DMS153 (cell line): ENCODE measurements at places on chromosomes 3 and 15.

DNA sequence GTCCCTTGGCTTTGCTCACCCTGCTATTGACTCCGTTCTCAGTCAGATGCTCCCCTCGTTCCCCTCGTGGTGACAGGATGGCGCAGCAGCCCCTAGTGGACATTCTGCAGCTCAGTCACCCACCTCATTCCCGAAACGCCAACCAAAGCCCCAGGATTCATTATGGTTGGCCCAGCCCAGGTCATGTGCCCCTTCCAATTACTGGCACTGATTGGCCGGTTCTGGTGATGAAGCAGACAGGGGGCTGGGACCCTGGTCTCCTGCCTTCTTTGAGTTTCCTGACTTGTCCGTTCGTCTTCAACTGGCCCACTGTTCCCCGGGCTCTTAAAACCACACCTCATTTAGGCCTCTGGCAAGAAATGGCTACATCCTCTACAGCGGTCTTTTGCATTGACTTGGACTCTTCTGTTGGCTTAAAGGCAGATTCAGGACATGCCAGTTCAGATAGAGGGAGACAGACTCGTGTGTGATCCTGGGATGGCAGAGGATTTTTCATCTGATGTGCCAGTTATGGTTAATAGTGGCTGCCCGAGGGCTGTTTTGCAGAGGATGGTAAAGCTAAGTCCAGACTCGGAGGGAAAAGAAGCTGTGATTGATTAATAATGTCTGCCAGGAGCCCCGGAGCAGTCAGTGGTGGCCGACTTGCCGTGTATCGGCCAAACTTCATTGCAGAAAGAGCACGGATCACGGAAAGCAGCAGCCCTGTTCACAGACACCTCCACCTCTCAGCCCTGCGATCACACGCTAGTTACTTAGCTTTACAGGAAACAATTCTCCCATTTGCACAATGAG lies 37.8 kb downstream of the LSM3 start:
- no peak for DNase-seq

- no peak for DNase-seq
Observed at GRCh38 chr15:65307978-65308377, 3.5 kb downstream of the RNU5B-1 start.

- DNase-seq = peak; percentile 9
Observed at GRCh38 chr3:120767106-120767505, 24.6 kb downstream of the GTF2E1 start.

- no peak for DNase-seq
Observed at GRCh38 chr15:56683908-56684307, 49.4 kb downstream of the ZNF280D start.

DNA sequence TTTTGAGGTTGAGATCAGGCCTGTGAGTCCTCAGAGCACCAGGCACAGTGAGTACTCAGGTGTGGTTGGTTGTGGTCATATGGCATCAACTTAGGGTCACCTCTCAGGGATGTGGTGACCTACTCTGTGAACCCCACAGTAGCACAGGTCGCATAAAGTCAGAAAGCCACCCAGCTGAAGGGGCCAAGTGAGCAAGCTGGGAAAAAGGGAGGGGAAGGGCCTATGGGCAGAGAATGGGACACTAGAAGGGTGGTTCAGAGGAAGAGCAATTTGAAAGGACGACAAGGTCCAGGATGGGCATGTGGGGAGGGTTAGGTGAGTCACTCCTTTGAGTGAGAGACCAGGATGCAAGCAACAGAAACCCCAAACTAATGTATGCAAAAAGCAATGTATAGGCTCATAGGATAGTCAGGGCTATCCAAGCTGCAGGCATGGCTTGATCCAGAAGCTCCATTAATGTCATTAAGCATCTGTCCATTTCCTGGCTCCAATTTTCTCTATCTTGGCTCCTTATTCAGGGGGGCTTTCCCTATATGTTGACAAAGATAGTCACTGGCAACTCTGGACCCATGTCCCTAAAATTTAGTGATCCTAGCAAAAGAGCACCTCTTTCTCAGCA lies 33.5 kb downstream of the HMCES start:
- no peak for DNase-seq

- peak; percentile 75 for DNase-seq
Observed at GRCh38 chr3:105368566-105369499, 2.1 kb downstream of the ALCAM start.

DNA sequence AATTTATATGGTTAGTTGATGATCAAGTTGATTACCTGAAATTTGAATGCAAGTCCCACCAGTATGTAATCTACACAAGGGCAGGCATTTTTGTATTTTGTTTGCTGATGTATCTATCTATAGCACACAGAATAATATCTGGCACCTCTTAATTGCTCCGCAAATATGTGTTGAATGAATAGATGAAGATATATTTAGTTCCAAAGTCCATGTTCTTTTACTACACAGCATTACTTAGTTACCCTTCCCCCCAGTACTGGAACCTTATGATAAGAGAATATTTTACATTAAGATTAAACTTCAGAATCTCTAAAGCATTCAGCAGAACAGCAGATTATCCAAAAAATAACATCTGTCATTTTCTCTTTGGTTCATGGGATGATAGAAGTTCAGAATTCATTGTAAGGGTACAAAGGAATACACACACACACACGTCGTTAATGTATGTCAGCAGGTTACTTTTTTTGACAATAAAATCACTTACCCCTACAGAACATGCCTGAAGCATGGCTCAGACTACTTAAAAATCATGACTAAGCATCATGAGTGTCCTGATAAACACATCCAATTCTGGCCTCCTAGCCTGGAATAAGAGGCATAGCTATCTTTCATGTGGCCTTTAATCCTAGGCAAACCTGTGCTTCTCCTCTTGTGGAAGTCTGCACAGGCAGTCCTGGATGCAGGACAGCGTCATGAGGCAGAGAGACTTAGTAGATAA lies 148.9 kb upstream of the TBC1D5 start:
- DNase-seq = no peak

DNA sequence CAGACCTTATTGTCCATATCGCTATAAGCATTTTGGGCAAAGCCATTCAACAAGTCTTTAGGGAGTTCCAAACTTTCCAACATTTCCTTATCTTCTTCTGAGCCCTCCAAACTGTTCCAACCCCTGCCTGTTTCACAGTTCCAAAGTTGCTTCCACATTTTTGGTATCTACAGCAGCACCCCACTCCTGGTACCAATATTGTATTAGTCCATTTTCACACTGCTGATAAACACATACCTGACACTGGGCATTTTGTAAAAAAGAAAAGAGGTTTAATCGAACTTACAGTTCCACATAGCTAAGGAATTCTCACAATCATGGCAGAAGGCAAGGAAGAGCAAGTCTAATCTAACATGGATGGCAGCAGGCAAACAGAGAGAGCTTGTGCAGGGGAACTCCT lies 834.1 kb upstream of the GBE1 start:
- no peak for DNase-seq

DNA sequence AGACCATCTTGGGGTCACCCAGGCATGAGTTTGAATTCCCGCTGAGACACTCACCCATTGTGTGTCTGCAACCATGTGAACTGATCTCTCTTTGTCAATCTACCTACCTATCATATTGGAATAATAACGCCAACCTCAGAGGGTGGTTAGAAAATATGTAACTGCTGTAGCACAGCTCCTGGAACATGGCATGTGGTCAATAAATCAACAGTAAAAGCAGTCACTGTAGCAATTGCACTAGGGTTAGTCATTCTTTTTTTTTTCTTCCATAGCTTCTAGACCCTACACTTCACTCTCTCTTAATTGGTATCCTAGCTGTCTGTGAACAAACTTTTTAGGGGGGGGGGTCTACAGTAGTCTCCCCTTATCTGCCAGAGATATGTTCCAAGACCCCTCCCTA lies 64.2 kb upstream of the SLCO2A1 start:
- DNase-seq = no peak

DNA sequence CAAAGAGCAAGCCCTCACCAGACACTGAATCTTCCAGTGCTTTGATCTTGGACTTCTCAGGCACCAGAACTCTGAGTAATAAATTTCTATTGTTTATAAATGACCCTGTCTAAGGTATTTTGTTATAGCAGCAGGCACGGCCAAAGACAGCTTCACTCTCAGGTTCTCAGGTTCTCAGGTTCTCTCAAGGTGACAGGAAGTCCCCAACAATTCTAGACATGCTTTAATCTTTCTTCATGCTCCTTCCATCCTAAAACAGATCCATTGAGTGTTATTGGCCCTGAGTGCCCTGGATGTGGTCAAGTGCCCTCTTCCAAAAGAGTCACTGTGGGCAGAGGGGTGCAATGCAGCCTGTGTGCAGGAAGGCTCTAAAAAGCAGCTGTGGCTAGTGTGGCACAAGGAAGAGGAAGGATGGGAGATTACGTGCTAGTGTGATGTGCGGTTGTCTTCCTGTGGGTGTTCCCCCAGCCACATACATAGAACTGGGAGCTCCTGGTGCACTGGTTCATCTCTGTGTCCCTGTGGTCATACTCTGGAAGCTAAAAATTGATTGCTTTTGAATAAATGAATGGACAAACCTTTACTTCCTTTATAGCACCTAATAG lies 11.0 kb upstream of the RAB7A start:
- no peak for DNase-seq

DNA sequence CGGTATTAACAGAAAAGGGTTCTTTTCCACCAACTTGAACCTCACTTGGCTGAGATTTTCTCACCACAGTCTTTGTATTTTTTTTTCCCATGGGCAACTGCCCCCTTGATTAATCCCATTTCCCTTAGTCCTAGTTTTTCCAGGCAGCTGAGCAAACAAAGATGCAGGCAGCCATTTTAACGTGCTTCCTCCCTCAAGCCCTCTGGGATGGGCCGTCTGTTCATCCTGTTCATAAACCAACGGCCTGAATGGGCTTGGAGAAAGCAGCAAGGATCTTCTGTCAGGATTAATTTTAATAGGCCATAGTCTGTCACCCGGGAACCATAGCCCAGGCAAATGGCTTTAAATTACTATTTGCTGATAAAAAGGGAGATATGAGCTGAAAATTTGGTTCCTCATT lies 10.4 kb upstream of the POLR2M start:
- DNase-seq = peak; percentile 24

DNA sequence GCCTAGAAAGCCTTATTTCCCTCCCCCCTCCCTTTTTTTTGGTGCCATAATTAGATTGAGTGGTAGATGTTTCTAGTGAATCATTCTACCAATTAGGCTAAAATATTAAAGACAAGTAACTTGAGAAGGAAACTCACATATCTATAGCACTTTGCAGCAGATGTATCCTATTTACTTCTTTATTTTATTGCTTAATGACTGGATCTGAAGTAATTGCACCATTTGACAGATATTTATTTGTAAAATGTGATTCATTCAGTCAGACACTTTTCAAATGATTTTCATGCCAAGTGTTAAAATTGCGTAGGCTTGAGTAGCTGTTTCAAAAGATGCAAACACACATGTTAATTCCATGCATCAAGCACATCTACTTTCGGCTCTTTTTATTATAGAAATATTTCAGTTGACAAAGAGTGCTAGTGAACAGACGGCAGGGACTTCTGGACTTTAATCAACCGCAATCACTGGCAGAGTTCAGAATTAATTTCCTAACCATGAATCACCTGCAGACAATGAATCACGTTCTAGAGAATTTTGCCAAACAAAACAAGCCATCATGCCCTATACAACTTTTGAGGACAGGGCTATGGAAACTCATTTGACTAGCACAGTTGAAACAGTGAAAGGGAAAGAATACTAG lies 636.8 kb downstream of the MECOM start:
- no peak for DNase-seq

DNA sequence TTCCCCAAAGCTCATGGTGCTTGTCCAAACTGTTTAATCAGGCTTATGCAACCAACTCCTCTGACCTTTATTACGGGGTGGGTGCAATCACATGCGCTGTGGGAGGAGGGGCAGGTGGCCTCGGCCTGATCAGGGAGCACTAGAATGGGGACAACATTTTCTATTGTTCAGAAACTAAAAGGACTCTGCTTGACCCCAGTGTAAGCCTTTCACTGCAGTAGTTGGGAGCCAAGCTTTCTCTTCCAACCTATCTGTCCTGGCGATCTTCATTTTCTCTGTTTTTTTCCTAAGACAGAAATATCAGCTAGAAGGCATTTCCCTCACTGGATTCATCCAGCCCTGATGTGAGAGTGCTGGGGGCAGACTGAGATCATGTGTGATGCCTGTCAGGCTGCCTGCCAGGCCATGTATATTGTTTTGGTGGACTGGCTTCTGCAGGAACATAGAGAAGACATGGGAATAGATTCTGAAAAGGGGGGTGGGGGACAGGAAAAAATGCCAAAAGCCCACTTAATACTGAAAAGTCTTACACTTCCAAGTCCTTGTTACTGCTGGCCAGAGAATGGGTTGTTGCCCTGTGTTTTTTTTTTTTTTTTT lies 627.0 kb upstream of the TBL1XR1 start:
- no peak for DNase-seq

GRCh38 chr15:94478763-94479162 lies 247.4 kb downstream of the MCTP2 start:
- peak; percentile 56 for DNase-seq

- no peak for DNase-seq
Observed at GRCh38 chr3:61772456-61772855, 211.1 kb downstream of the PTPRG start.

GRCh38 chr3:129160891-129161859 lies at the start of gene ISY1:
ISY1 (minus strand) TSS chr3:129161063; CDS start chr3:129160975, 88 bp downstream.
- DNase-seq = peak; percentile 85

DNA sequence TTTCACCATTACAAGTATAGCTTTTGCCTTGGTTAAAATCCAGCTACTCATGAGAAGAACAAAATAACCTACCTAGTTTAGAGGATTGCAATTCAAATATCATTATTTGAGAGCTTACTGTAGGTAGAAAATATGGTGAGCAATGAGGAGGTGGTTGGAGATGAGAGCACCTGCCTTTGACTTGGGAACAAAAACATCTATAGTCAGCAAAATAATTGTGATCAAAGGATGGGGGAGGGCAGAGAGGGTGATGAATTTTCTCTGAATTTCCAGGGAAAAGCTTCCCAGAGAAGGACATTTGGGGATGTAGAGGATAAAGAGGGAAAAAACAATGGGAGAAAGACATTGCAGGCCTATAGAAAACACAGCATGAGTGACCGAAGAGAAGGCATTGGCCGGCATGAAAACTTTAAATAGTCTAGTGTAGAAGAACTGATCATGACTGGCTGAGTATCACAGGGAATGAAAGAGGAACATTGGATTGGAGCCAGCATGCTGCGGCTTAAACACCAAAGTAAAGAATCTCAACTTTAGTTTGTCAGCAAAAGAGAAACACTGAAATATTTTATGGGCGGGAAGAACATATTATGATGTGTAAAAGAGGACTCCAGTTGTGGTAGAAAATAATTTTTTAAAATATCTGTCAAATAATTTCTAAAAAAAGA lies 581.3 kb downstream of the UNC13C start:
- DNase-seq = no peak

GRCh38 chr15:83567318-83567717 lies 86.6 kb upstream of the ADAMTSL3 start:
- DNase-seq = no peak

DNA sequence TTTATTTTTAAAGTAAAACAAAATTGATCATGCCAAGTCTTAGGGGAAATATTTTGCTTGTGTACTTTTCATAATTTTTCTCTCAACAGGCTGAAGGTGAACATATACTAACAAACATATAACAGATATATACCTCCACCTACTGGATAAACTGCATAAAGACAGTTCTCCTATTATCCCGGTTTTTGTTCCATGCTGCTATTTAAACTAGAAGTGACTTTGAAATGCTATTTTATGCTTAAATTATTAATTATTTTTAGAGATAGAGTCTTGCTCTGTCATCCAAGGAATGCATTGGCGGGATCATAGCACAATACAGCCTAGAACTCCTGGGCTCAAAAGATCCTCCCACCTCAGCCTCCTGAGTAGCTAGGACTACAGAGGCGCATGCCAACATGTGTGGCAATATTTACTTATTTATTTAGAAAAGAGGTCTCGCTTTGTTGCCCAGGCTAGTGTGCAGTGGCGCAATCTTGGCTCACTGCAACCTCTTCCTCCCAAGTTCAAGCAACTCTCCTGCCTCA lies 49.8 kb downstream of the ST3GAL6 start:
- no peak for DNase-seq

- no peak for DNase-seq
Observed at GRCh38 chr3:14445773-14446172, 43.4 kb downstream of the SLC6A6 start.
